ENCODE measurements at places on chromosomes 12 and 14. TPM values are rescaled to one million over a fixed set of nuclear protein-coding genes. Genes with fewer than 3 reads are reported as not detected.

Gene DGKA
- total RNA-seq: 43.3 TPM

GRCh38 chr14:73944432-73945158 is 5.3 kb downstream of the FAM161B start:
- peaks cover 2% of the 10 kb centered on the region for H3K36me3 ChIP-seq
- H3K27me3 ChIP-seq: no peaks in the 10 kb centered on the region
- H3K4me1 ChIP-seq: no peaks in the 10 kb centered on the region
- H3K4me3 ChIP-seq: no peak overlapping the region
- DNase-seq: no peak

- H3K4me1 ChIP-seq: no peaks in the 10 kb centered on the region
- no peaks in the 10 kb centered on the region for H3K36me3 ChIP-seq
- no peak overlapping the region for H3K27ac ChIP-seq
- H3K27me3 ChIP-seq: no peaks in the 10 kb centered on the region
Measured at GRCh38 chr12:96995861-96996260, 88.8 kb downstream of the NEDD1 start.

Gene TAS2R9
- not detected for total RNA-seq

Gene GTF2H3
- total RNA-seq: 25.5 TPM

Gene ANO6
- 44.4 TPM for total RNA-seq

Gene MYF6
- total RNA-seq: not detected

Gene INHBE
- total RNA-seq: not detected

DNA sequence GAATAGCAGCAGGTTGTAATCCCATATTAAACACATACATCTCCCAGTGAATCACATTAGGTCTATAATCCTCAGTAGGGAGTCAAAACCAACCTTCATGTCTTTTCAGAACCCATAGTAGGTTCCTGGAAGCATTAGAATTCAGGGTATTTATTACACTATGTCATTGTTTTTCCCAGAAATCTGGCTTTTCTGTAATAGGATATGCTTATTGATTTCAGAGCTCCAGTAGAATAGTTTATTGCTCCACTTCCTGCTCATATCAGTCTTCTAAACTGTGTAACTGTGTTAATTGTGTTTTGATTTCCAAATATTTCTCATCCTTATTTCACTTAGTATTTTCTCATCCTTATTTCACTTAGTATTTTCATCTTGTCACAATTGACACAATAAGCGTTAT is 268.0 kb downstream of the CCDC59 start:
- H3K4me1 ChIP-seq: no peaks in the 10 kb centered on the region
- no peaks in the 10 kb centered on the region for H3K27me3 ChIP-seq
- no peaks in the 10 kb centered on the region for H3K36me3 ChIP-seq
- H3K27ac ChIP-seq: no peak overlapping the region

DNA sequence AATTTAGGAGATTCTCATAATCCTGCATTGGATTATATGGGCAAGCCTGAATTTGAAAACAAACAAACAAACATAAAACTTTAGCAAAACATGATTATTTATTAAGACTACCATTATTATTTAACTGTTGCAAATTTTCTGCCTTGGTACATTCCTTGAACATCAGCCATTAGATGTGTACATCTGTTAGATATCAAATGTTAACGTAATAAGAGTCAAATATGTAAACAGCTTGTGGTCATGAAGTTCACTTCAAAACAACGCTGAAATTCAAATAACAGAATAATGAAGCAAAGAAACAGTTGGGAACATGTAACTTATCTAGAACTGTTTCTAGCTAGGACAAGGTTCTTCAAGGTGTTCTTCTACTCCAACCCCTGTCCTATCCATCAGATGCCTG is 14.3 kb upstream of the TMX1 start:
- no peaks in the 10 kb centered on the region for H3K27me3 ChIP-seq
- H3K36me3 ChIP-seq: no peaks in the 10 kb centered on the region
- H3K27ac ChIP-seq: no peak overlapping the region
- H3K4me3 ChIP-seq: no peak overlapping the region

DNA sequence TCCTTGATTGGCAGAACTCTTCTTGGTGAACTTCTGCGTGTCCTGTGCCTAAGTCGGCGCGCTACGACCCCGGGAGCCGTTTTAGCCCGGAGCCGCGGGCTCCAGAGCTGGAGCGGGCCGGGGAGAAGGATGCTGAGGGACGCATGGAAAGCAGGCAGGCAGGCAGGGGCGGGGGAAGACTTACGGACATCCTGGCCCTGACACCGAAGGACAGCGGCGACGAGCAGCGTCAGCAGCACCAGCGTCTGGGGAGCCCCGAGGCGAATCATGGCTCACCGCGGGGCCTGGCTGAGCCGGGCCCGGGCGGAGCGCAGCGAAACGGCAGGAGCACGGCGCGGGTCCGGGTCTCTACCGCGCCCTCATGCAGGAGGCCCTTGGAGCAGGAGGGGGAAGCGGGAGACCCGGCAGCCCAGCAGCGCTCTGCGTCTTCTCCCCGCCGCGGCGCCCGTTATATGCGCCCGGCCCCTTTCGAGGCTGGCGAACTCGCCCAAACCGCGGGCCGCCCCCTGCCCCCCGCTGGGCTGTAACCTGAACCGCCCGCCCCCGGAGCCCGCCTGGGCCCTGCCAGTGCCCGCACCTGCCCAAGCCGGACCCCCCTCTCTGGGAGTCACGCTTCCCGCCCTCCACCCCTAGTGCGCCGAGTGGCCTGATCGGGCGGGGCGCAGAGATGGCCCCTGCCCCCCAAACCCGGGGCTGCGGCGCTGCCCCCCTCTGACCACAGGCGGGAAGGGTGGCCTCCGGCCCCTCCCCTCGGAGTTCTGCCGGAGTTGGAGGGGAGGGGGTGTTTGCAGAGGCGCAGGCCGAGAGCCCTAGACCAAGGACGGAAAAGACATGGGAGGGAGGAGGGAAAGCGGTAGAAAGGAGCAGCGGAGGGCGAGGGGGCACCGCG is at the start of gene COL2A1:
Gene COL2A1 (minus strand): TSS at position 424 of the 889 bp plus-strand sequence. CDS start 155 bp downstream, at position 269.
- no peak within 1 kb of the TSS for H3K27ac ChIP-seq
- peak within 1 kb of the TSS; percentile 1 for H3K4me3 ChIP-seq
- no peaks in the 10 kb centered on the region for H3K27me3 ChIP-seq
- H3K4me1 ChIP-seq: no peaks in the 10 kb centered on the region
- no peak for DNase-seq
- no peaks in the 10 kb centered on the region for H3K36me3 ChIP-seq

DNA sequence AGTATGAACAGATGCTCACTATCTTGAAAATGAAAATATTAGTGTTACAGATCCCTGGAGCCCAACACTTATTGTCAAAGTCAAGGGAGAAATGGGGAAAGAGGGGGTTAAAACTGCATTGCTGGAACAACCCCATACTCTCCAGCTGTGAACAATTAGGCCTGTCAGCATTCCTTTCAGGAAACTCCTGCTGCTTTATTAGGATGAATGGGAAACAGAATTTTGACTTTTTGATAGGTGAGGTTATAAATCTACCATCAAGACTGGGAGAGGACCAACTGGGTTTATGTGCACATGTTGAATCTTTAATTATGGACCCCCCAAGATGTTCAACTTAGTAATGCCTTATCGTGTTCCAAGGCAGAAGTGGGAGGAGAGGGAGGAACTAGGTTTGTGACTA is 85.0 kb downstream of the TMTC1 start:
- no peaks in the 10 kb centered on the region for H3K27me3 ChIP-seq
- no peak overlapping the region for H3K4me3 ChIP-seq
- DNase-seq: no peak

Gene TBX3
- 11.1 TPM for total RNA-seq

Gene TOMM20L
- not detected for total RNA-seq

GRCh38 chr12:44640427-44641190 is 235.5 kb downstream of the NELL2 start:
- no peaks in the 10 kb centered on the region for H3K36me3 ChIP-seq
- no peak overlapping the region for H3K4me3 ChIP-seq
- H3K4me1 ChIP-seq: no peaks in the 10 kb centered on the region
- no peak for DNase-seq
- H3K27me3 ChIP-seq: no peaks in the 10 kb centered on the region

DNA sequence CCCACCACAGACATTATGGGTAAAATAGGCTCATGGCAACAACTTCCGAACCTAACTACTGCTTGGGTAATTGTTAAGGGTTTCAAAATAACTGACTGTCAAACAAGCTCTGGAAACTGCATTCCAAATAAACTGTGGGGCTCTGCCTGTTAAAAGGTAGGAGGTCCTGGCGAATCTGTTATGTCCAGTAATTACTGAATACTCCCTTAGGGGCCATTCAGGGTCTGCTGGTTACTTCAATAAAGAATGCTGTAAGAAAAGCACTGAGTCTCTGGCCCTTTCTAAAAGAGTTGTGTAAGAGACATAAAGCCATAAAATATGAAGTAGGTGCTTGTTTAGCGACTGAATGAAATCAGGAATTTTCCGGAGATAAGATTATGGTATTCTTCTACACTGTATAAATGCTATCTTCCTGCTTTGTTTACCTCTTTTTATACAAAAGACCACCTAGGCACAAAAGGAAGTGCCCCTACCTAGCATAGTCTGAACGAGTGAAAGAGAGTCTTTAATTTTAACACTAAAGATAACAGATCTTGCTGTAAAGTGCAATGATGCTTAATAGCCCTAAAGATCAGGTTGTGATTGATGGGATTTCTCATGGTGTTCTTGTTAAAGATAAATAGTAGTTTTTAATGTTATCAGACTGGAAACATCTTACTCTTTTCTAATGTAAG is 127.8 kb downstream of the FBXL14 start:
- H3K36me3 ChIP-seq: no peaks in the 10 kb centered on the region
- no peak overlapping the region for H3K4me3 ChIP-seq
- no peak overlapping the region for H3K27ac ChIP-seq
- H3K4me1 ChIP-seq: peaks cover 3% of the 10 kb centered on the region
- no peaks in the 10 kb centered on the region for H3K27me3 ChIP-seq

- H3K4me3 ChIP-seq: no peak overlapping the region
- no peaks in the 10 kb centered on the region for H3K4me1 ChIP-seq
- H3K27me3 ChIP-seq: no peaks in the 10 kb centered on the region
- DNase-seq: no peak
- H3K27ac ChIP-seq: no peak overlapping the region
- H3K36me3 ChIP-seq: no peaks in the 10 kb centered on the region
Measured at GRCh38 chr14:39015360-39015961, 87.6 kb downstream of the SEC23A start.

Gene CTSG
- total RNA-seq: not detected

DNA sequence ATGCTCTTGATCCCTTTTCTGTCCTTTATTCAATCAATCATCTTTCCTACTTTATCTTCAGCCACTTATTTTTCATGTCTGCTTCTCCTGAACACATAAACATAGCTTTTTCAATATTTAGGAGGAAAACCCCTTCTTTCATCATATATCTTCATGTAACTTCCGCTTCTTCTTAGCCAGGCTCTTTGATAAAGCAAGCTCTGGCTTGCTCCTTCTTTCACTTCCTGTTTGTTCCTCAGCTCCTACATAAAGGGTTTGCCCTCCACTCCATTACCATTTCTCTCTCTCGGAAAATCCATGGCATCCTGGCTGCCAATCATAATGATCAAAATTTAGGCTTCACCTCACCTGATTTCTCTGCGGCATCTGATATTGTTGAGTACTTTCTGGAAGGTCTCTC is 33.7 kb upstream of the HELB start:
- no peak for DNase-seq
- H3K27me3 ChIP-seq: no peaks in the 10 kb centered on the region
- no peaks in the 10 kb centered on the region for H3K36me3 ChIP-seq
- no peaks in the 10 kb centered on the region for H3K4me1 ChIP-seq
- no peak overlapping the region for H3K27ac ChIP-seq
- no peak overlapping the region for H3K4me3 ChIP-seq

GRCh38 chr14:52283099-52283498 is 15.6 kb downstream of the PTGDR start:
- H3K4me1 ChIP-seq: no peaks in the 10 kb centered on the region
- H3K4me3 ChIP-seq: no peak overlapping the region
- DNase-seq: no peak
- no peaks in the 10 kb centered on the region for H3K27me3 ChIP-seq

Gene TEX22
- 1.2 TPM for total RNA-seq

Gene SERPINA1
- total RNA-seq: 6.0 TPM

Gene FAM186B
- total RNA-seq: 0.98 TPM

- H3K27ac ChIP-seq: peak overlapping the region; percentile 87
- H3K4me1 ChIP-seq: peaks cover 16% of the 10 kb centered on the region
- DNase-seq: no peak
- peak overlapping the region; percentile 98 for H3K4me3 ChIP-seq
Measured at GRCh38 chr12:132144810-132145168, 532 bp downstream of the NOC4L start.

- H3K27ac ChIP-seq: no peak overlapping the region
- no peaks in the 10 kb centered on the region for H3K36me3 ChIP-seq
- H3K4me3 ChIP-seq: no peak overlapping the region
- H3K4me1 ChIP-seq: no peaks in the 10 kb centered on the region
- no peak for DNase-seq
- no peaks in the 10 kb centered on the region for H3K27me3 ChIP-seq
Measured at GRCh38 chr14:58876608-58877007, 238.8 kb downstream of the DACT1 start.

GRCh38 chr12:16150276-16150675 is 127.2 kb downstream of the SLC15A5 start:
- DNase-seq: no peak
- H3K27me3 ChIP-seq: no peaks in the 10 kb centered on the region
- H3K36me3 ChIP-seq: no peaks in the 10 kb centered on the region
- no peaks in the 10 kb centered on the region for H3K4me1 ChIP-seq

Gene TTC9
- 3.9 TPM for total RNA-seq

DNA sequence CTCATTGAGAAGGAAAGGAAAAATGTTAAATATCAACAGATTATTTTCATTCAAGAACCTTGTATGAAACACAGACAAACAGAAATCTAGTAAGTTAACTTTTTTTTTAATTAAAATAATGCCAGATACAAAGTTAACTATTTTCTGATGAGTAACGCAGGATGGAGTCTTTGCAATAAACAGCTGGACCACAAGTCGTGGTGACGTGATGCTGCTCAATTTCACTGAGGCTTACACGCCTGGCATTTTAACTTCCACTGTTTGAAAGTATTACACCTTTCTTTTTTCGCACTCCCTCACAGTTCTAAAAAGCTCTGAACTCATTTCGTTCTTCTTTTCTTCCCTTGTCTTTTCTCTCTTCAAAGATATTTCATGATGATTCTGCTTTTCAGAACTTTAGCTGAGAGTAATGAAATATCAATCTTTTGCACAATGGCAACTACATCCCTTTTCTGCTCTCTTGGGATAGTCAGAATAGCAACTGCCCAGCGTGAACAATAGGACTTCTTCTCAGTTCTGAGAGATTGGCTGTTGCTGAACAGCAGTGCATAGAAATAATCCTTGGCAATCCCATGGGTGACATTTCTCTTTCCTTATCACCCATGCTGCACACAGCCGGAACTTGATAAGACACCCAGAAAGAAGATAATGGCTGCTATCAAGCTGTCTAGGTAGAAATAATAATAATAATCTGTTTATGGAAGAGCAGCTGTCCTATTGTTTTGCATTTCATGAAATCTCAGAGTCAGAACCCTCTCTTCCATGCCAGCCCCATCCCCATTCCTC is 160.5 kb downstream of the BTG1 start:
- no peak for DNase-seq
- no peak overlapping the region for H3K27ac ChIP-seq
- H3K4me1 ChIP-seq: no peaks in the 10 kb centered on the region
- no peak overlapping the region for H3K4me3 ChIP-seq
- no peaks in the 10 kb centered on the region for H3K36me3 ChIP-seq

DNA sequence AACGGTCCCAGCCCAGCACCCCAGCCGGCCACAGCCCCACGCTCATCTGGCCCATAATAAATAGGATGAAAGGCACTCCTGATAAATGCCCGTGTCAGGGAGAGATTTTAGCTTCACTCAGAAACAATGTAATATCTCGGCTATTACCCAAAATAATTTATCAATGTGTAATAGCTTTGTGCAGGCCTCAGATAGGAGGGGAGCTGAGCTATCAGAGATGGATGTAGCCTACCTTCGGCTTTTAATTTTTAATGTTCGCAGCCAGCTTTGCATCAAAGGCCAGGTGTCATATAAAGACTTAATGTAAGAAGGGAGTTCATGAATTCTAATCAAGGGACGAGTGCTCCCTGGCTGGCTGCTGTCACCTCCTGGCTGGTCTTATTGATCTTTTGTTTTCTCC is 171.9 kb downstream of the ESRRB start:
- no peak overlapping the region for H3K4me3 ChIP-seq
- no peaks in the 10 kb centered on the region for H3K4me1 ChIP-seq
- no peaks in the 10 kb centered on the region for H3K36me3 ChIP-seq
- no peak for DNase-seq

Gene TMEM30B
- 32.9 TPM for total RNA-seq
